ENCODE measurements at places on chromosomes 7 and 10.

DNA sequence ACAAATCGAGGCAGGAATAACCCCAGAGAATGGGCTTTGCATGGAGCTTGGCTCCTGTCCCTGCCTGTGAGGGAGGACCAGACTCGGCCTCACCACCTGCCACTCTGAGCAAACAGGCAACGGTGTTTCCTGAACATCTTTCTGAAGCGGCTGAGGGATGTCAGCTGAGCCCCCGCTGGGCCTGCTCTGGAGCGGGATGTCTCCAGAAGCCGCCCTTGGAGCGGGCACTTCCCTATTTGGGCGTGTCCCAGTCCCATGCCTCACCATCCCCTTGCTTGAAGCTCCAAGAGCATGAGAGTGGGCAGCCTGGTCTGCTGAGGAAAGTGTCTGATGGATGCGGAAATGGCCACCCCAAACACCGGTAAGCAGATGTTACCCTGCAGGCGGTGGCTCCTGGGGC, 10.2 kb downstream of the ALKBH4 start:
- DNase-seq = no peak

GRCh38 chr10:28520346-28520745, 12.6 kb upstream of the WAC start:
- DNase-seq = no peak

- no peak for DNase-seq
Measured at GRCh38 chr7:133053321-133053891, 28.5 kb downstream of the CHCHD3 start.

GRCh38 chr10:71274901-71275796, 43.9 kb upstream of the SLC29A3 start:
- DNase-seq = no peak

GRCh38 chr10:108905821-108906220, 1017.5 kb downstream of the XPNPEP1 start:
- DNase-seq = no peak

- DNase-seq = no peak
Measured at GRCh38 chr10:89869180-89869579, 167.8 kb downstream of the KIF20B start.

DNA sequence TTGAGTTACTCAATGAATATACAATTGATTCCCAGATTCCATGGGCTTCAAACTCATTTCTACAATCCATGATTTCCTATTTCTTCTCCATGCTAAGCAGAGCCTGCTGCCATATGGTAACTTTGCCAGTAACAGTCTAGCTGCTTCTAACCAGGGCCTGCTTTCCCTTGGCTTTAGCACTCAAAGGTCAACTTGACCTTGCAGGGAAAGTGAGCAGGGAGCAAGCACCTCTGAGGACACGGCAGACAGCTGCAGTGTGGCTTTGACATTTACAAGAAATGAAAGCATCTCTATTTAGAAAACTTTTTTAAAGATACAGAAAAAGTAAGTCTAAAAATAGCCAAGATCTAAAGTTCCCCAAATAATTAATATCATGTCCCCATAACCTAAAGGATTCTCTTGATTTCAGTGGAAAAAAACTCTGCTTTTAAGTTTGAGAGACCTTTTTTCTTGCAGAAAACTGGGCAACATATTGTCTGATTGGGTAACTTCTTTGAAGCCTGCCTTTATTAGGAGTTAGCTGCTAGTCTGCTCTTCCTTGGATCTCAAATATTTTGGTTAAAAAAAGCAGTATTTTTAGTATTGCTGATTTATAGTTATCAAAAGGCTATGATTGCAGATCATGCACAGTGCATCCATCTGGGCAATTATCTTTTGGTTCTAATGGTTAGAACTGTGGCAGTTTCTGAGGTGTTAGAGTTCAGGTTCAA, 257.9 kb downstream of the AHR start:
- DNase-seq = no peak

- no peak for DNase-seq
Measured at GRCh38 chr7:116324582-116324981, 114.2 kb downstream of the TES start.

GRCh38 chr10:113928830-113929229, 74.4 kb downstream of the NHLRC2 start:
- DNase-seq = no peak

- no peak for DNase-seq
Measured at GRCh38 chr7:104150470-104150869, 57.3 kb downstream of the ORC5 start.

- no peak for DNase-seq
Measured at GRCh38 chr10:69146759-69147158, 22.8 kb downstream of the VPS26A start.

DNA sequence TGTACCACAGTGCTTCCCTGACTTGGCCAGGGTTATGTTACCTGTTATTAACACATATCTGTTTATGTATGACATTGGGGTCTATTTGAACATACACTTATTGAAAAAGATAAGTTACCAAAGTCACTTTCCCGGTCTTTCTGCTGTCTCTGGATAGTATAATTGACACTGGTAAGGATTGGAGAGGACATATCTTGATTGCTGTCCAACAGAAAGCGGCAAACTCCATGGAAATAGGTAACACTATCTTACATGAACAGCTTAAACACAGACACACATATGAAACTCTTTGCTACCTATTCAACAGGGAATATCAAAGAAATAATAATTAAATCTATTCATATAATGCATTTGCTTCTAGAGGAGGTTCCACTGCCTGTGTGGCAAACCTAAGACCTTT, 282.5 kb upstream of the AOAH start:
- DNase-seq = no peak

- DNase-seq = no peak
Measured at GRCh38 chr7:128163473-128163872, 77.6 kb upstream of the LEP start.

- DNase-seq = no peak
Measured at GRCh38 chr10:113735913-113736312, 15.6 kb upstream of the PLEKHS1 start.

DNA sequence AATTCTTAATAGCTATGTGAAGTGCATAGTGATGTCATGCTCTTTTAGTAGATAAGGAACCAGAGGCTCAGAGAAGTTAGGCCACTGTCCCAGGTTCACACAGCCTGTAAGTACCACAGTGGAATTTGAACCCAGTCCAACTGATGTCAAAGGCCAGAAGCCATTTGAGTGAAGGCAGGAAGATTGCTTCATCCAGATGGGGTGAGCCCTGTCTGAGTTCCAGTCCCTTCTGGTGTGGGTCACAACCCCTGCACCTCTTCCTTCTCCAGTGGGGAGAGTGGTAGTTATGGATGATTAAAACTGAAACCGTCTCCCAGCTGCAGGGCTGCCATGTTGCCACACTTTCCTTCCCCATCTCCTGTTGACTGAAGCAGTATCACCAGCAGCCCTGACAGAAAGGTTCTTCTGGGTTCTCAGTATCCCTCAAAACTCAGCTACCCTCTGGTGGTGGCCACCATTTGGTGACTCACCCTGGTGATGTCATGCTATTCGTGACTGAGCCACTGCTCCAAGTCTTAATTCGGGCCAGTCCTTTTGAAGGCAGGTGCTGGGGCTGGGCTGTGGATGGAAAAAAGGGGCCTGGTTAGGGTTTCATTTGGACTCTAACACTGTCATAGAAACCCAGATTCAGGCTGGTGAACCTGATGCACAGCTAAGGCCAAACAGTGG, 1.5 kb upstream of the C10orf95 start:
- no peak for DNase-seq

GRCh38 chr10:73979809-73980433, 18.0 kb upstream of the VCL start:
- no peak for DNase-seq

- DNase-seq = no peak
Measured at GRCh38 chr10:5538892-5539651, 14.3 kb downstream of the CALML3 start.

- no peak for DNase-seq
Measured at GRCh38 chr7:70456719-70457118, 675.2 kb upstream of the GALNT17 start.

GRCh38 chr7:103905997-103906396, 83.5 kb downstream of the RELN start:
- no peak for DNase-seq

- no peak for DNase-seq
Measured at GRCh38 chr7:81159402-81159801, 240.6 kb upstream of the SEMA3C start.

- DNase-seq = no peak
Measured at GRCh38 chr7:137305901-137306621, 37.5 kb downstream of the PTN start.

GRCh38 chr10:4351723-4352413, 474.1 kb upstream of the AKR1E2 start:
- no peak for DNase-seq

- DNase-seq = no peak
Measured at GRCh38 chr10:116112232-116113231, 160.5 kb downstream of the GFRA1 start.

- no peak for DNase-seq
Measured at GRCh38 chr10:108375691-108376090, 1211.2 kb upstream of the SORCS1 start.

Data from right renal cortex interstitium (tissue), 3 donors.